ENCODE measurements at places on chromosomes 4 and X.

GRCh38 chr4:48400416-48400815 lies 59.1 kb downstream of the SLAIN2 start:
- DNase-seq = no peak

DNA sequence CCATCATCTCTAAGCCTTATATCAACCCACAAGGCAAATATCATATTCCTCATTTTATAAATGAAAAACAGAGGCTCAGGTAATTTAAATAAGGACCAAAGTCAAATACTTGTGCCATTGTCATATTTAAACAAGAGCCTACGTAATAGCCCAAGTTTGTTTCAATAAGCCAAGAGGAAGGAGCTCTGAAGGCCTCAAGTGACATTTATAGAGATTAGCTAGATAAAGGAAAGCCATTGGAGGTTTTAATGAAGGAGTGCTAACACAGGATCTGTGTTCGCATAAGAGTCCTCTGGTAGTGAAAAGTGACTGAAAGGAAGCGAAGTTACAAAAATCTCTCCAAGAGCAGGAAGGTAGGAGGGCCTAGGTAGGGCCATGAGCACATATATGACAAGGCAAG lies 384.9 kb upstream of the NOCT start:
- DNase-seq = no peak

- DNase-seq = no peak
These were observed 37.1 kb downstream of the MAB21L2 start for GRCh38 chr4:150619042-150619441.

GRCh38 chr4:14701389-14701788 lies 300.9 kb upstream of the CPEB2 start:
- no peak for DNase-seq

DNA sequence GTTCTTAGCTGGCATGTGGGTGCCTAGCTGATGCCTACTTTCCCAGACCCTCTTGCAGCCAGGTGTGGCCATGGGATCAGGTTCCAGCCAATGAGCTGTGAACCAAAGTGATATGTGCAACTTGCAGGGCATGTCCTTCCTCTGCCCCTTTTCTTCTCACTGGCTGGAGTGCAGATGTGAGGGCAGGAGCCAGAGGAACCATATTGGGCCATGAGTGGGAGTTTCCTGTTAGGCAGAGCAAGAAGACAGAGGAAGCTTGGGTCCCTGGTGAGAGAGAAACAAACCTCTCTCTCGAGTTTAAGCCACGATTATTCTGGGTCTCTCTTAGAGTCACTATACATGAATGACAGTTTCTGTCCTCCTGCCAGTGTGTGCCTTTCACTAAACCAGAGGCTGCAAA lies 120.4 kb upstream of the STX18 start:
- DNase-seq = no peak

DNA sequence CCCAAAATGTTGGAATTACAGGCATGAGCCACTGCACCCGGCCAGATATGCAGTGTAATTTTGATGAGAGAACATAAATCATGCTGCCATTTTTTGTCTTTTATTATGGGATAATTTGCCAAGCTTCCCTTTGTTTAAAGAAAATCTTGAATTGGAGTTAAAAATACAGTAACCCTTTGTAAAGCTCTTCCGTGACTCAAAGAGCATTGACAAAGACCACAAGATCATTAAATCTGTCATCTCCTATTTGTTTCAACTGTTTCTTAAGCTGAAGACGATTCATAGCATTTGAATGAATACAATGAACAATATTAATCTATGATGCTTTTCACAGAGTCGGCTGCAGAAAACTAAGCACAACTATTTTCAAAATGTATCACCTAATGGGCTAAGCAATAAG lies 132.6 kb downstream of the ANAPC4 start:
- DNase-seq = no peak

GRCh38 chr4:102263024-102263787 lies 82.1 kb downstream of the SLC39A8 start:
- DNase-seq = no peak

GRCh38 chrX:39063037-39063436 lies 261.8 kb downstream of the MID1IP1 start:
- no peak for DNase-seq

GRCh38 chrX:119218198-119218597 lies 17.9 kb upstream of the PGRMC1 start:
- no peak for DNase-seq

- no peak for DNase-seq
These were observed 823.2 kb upstream of the FRG1 start for GRCh38 chr4:189117426-189117825.

Measured in activated CD4-positive, alpha-beta T cell treated with anti-CD3 and anti-CD28 coated beads for 4 hours (primary cell).